ENCODE measurements at places on chromosomes 5 and 9.

DNA sequence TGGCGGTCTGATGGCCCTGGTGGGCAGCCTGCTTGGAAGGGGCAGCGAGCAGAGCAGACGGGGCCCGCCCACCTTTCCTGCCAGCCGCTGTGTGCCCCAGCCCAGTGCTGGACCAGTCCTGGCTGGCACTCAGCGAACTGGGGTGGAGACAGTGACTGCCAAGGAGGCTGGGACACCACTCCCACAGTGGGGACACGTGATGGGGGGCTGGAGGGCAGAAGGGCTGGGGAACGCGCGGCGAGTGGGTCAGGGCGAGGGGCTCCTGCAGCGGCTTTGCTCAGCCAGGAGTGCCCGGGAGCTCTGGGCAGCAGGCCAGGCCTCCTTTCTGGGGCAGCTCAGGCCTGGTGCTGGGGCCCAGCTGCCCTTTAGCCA lies 19.5 kb downstream of the NCS1 start:
- DNase-seq, result no peak

DNA sequence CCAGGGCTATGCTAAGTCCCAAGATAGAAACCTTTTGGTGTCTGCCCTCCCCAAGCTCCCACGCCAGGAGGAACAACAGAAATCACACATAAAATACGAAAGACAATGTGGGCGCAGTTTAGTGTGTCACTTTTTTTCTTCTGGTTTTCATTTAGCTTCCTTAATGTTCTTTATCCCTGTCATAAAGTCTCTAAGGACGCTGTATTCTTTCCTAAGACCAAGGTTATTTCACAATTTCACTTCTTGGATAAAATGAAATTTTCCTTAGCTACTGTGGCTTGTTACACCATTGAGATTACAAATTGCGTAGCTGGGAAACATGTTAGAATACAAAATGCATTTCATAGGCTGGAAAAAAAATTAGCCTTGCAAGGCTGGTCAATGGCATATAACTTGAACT lies 85.4 kb downstream of the GLIS3 start:
- no peak for DNase-seq

DNA sequence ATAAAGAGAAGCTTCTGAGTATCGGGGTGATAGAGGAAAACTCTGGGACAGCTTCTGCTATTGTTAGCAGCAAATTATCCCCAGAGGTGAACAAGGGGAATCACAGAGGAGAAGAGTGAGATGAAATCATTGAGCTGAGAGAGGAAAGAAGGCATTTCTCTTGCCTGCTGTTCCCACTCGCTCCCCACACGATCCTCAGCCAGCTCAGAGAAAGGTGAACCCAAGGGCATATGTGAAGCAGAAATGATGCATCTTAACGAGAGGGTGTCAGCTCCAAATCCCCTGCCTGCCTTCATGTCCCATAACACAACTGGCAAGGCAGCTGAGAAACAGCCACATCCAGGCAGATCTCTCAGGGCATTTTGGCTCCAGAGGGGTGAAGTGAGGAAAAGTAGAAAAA lies 111.6 kb downstream of the BRINP1 start:
- DNase-seq, result no peak

DNA sequence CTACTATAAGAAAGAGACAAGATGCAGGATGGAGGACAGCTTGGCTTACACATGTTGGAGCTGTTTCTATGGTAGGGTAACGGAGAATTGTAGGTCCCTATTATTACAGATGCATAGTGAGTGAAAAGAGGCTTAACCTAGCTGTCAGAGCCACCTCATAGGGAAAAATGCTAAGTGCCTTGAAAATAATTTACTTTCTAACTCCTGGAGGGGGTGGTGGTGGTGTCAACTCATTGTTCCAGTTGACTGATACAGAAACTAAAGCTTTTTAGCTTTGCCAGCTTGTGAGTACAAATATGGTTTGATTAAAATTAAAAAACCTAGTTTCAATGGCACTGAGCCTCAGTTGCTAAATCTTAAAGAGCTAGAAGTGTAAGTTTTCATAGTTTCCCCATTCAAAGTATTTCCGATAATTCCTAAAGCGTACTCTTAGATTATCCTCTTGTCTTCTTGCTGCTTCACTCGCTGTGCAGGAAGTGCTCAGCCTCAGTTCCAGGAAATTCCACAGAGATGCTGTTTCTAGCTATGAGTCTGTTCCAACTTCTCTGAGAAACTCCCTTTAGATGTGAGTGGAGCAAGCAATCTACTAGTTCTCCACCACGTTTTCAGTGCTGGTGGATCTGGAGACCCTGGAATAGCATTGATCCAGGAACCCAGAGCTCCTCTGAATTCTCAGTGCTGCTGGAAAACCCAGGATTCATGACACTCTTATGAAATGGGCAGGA lies 265.2 kb downstream of the DMAC1 start:
- DNase-seq, result no peak

DNA sequence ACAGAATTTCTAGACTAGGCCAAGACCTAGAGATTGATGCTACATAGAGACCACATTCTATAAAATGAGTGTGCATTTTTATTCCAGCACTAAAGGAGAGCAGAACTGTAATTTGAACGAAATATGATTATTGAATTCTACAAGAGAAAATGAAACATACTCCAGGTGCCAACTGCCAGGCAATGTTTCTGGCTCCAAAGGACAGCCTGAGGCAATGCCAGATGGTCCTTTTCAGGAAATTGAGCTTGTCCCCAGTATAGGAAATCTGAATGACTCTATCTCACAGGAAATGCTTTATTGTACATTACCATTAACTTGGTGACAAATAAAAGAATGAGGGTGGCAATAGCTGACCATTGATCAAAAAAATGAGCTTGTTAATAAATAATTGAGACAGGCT lies 28.8 kb upstream of the RASGRF2 start:
- DNase-seq, result no peak

DNA sequence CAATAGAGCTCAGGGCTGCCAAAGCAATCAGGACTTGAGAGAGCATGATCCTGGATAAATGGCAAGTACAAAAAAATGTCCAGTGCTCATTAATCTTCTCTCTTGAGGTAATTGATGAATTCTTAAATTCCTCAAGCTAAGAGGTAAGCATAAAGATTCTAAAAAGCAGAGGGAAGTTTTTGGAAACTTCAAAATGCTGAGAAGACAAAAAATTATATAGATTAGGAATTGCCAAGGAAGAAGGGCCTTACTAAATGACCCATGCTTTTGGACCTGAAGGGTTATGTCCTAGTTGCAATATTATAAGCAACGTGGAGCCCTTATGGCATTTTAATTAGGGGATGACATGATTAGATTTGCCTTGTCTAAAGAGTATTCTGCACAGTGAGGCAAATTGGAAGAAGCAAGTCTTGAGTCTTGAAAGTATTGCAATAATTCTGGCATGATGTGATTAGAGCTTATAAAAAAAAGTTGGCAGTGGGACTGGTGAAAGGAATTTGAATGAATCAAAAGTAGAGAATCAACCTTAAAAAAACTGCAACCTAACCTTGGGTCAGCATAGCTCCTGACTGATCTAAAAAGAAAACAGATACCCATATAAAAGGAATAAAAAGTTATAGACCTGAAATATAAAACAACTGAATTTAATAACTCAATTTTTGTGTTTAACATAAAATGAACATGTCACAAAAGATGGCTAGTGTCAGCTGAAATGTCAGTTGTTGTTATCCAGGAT lies 323.8 kb upstream of the ARRDC3 start:
- DNase-seq, result no peak

- no peak for DNase-seq
Measured at GRCh38 chr5:155996123-155996522, 330.8 kb upstream of the SGCD start.

DNA sequence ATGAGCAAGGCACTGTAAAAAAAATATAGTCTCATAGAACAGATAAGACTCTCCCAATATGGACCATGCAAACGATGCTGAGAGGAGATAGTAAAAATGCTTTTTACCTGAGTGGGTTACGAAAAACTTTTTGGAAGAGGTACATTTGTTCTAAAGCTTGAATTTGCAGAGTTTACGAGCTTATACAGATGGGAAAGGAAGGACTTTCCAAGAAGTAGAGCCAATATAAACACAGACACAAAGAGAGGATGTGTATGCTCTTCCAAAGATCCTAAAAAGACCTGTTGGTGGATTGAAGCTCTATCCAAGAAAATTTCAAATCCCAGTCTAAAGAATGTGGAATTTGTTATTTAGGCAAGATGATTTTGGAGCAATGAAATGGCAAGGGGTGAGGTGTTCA lies 127.1 kb upstream of the SLCO6A1 start:
- DNase-seq, result no peak

DNA sequence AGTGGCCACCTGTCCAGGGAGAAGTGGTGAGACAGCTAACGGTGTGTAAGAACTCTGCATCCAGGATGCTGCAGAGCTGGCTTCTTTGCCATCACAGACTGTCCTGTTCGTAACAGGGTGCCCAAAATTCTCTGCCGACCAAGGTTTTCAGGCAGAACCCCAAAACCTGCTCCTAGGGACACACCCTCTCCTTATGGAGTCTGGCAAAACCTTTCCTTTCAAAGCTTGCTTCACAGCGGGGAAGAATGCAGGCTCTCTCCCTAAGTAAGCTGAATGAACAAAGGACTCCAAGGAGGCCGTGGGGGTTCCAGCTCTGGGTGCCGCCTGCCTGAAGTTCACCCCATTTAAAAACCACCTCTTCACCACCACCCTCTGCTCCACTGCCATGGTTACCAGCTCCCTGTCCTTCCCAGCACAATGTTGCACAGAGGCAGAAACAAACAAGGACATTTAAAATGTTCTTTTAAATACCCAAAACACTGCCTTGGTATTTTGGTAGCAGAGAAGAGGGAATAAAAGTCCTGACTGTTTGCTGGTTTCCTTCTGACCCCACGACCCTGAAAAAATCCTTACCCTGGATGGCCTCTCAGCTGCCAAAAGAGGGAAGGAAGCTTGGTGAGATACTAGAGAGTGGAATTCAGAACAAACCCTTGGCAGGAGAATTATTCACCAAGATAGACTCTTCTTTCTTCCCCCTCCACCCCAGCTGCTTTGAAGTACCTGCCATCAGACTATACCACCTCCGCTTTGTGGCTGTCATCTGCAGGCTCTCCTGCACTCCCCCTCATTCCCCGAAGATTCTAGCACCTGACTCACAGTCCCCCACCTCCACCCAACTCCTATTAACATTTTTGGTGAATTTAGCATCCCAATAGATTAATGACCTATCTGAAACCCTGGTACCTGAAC lies 7.1 kb upstream of the KLF9 start:
- peak; percentile 40 for DNase-seq

DNA sequence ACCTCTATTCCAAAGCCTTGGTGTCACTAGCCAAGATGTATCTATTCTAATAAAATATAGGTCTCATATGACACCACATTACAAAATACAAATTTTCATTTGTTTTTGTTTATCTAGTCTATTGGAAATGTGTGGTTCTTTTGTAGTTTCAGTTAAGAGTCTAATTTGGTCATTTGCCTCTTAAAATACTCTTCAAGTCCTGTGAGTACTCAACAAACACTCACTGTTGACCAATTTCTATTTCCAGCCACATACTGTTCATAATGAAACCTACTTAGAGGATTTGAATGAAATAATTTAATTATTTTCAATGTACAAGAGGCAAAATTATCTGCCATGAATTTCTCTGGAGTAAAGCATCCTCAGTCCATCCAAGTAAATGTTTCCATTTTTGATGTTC lies 40.6 kb downstream of the SLC1A3 start:
- DNase-seq, result no peak

GRCh38 chr5:90878081-90878480 lies 319.5 kb downstream of the ADGRV1 start:
- no peak for DNase-seq

DNA sequence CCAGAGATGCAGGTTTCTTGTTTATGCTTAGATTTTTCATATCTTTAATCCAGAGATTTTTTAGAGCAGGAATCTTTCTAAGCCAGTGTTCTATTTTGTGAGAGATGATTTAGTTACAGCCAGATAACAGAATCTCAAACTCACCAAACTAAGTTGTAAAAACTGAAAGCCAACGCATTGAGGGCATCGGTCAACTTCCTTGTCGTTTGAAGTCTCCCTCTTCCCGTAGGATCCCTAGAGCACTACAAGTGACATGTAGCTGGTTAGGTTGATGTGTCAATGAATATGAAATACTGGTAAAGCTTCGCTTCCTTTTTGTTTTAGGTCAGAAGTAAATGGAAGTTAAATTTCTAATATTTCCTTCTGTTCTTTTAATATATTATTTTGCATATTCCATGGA lies 139.6 kb downstream of the YIPF5 start:
- no peak for DNase-seq

DNA sequence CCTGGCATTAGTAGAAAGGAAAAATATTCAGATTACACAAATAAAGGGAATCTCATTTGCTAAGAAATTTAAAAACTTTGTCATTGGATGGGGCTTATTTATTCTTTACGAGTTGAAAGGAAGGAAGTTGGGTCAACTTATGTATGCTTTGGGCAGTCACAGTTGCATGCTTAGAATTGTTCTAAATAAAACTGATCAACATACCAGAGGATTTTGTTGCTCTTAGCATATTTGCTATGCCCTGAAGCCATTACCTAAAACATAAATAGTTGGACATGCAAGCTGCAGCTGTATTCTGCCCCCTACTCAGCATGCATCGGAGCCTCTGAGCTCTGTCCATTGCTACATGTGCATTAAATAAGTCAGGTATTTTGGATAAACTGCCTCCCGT lies 172.7 kb upstream of the MEF2C start:
- DNase-seq, result no peak

DNA sequence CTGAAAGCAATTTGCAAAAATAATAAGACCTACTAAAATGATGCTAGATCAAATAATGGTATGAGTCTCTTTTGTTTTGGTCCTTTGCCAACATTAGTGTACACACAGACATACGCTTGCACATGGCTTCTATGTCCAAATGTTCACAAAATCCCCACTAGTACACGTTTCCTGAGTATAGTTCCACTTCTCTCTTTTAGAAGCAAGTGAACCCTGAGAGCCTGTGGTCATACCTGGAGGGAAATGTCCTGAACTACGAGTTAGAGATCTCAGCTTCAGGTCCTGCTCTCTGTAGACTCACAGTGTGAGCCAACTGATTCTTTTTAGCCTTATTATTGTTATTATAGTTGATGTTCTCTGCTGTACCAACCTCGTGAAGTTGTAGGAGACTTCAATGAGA lies 47.3 kb upstream of the ACTBL2 start:
- DNase-seq, result no peak

GRCh38 chr9:83220730-83221129 lies 157.8 kb upstream of the RASEF start:
- DNase-seq, result no peak

DNA sequence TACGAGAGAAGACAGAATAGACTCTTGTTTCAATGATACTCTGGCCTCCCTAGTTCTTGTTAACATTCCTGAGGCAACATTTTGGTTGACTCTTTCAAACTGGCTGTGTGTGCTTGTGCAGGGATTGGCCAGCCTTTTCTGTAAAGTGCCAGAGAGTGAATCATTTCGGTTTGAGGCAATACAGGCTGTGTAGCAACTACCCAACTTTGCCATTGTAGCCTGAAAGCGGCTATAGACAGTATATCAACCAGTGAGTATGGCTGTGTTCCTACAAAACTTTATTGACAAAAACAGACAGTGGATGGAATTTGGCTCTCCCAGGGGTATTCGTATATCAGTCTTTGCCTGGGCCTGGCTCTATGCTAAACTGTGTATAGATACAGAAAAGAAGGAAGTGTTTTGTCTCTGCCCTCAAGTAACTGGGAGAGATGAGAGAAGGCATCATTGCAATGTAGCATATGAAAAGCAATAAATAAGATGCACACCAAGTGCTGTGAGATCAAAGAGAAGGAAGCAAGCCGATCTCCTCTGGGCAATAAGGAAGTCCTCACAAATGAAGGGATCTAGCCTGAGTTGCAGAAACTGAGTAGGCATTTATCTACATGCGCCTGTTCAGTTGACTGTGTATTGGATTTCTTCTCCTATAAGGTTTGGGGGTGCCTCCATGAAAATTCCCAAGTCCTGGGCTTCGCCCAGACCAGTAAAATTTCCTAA lies 568.0 kb upstream of the KLF4 start:
- no peak for DNase-seq

- DNase-seq, result no peak
Measured at GRCh38 chr5:122485226-122485625, 173.2 kb downstream of the SNCAIP start.
